ENCODE measurements at places on chromosomes 6 and 20.

DNA sequence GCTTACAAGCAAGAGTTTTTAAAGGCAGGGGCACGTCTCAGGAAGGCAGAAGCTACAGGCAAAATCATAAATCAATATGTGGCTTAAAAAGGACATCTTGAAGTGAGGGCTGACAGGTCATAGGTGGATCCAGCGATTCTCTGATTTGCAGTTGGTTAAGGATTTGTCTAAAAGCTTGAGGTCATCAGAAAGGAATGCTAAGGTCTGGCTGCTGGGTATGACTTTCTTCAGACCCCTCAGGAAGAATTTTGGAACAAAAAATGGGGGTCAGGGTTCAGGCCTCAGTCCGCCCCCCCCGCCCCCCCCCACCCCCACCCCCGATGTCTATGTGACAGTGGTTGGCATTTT, 261.9 kb downstream of the CDH4 start:
- DNase-seq = no peak

GRCh38 chr6:134602123-134602522, 284.2 kb upstream of the SGK1 start:
- DNase-seq = no peak

DNA sequence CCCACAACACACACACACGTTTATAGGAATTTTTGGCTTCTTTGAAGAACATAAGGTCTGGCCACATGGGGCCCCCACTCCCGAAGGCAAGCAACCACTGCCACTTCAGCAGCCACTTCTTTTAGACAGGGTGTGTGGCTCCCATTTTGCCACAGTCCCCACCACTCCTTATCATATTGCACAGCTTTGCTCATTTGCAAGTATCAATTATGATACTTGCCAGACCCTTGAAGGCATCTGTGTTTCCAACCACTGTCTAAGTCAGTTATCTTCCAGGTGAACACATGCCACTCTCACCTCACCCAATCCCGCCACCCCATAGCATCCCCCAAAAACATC, 73.1 kb downstream of the NOL4L start:
- DNase-seq = no peak

DNA sequence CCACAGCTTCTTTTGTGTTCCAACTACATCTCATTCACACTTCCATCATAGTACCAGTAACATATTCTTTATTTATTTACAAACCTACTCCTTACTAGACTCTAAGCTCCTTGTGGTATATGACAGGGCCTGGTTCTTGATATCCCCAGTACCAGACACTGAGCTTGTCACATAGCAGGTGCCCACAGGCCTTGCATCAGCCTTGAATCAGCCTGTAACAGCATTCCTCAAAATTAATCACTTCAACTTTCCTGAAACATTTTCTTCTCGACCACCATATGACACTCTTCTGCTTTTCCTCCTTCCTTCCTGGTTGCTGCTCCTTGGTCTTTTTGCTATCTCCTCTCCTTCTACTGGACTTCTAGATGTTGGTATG, 24.7 kb upstream of the SRPK1 start:
- DNase-seq = no peak

DNA sequence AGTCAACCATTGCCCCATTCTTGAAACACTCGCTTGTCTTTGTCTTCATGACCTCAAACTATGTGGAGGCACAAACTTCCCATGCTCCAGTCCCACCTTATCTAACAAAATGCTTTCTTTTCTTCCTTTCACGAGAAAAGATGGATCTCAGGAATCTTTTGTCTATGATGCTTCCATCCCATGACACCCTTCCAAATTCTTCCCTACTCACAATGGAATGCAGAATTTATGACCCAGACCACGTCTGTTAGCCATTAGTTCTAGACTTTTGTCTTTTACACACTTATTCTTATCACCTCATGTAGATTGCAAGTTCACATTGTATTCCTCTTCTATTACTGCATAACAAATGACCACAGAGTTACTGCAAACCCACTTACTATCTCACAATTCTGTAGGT, 24.2 kb upstream of the LAMP5 start:
- DNase-seq = no peak

DNA sequence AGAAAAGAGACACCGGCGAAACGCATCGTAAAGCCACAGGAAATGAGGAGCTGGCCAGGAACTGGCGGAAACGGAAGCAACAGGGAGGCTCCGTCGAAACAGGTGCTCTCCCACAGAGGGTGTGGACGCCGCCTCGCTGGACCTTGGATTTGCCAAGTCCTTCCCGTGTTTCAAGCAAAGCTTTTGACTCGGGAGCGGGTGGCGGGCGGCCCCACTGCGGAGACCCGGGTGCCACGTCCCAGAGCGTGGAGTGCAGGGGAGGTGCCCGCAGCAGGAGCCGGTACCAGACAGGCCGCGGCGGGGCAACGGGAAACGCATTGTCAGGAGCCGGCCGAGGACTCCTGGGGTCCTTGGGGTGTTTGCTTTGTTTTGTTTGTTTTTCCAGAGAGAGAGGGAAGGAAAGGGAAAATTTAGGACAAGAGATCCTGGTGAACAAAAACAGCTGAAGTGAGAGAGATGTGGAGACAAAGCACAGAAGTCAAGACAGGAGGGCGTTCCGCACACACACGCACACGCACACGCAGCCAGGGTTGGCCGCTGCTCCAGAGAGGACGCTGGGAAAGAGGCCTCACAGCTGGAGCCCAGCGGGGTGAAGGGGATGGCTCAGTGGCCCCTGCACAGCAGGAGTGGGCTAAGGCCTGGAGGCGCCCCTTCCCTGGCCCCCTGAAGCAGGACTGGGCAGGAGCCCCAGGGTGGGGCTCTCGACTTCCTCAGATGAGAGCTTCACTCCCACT, 50.9 kb upstream of the CHRNA4 start:
- no peak for DNase-seq

GRCh38 chr20:39070484-39071231, 108.5 kb downstream of the DHX35 start:
- DNase-seq = no peak

DNA sequence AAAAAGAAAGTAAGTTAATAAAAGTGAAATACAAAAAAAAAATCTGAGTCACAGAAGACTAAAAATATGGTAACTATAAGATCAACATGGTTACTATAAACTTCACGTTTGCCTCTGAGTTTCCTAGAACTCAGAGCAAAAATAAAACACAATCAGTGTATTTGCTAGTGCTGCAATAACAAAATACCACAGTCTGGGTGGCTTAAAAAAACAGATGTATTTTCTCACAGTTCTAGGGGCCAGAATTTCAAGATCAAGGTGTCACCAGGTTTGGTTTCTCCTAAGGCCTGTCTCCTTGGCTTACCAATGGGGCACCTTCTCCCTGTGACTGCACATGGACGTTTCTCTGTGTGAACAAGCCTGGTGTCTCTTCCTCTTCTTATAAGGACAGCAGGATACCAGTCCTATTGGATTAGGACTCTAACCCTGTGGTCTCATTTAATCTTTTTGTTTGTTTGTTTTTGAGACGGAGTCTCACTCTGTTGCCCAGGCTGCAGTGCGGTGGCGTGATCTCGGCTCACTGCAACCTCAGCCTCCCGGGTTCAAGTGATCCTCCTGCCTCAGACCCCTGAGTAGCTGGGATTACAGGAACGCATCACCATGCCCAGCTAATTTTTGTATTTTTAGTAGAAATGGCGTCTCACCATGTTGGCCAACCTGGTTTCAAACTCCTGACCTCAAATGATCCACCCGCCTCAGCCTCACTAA, 104.9 kb upstream of the LOC128125822 start:
- no peak for DNase-seq

DNA sequence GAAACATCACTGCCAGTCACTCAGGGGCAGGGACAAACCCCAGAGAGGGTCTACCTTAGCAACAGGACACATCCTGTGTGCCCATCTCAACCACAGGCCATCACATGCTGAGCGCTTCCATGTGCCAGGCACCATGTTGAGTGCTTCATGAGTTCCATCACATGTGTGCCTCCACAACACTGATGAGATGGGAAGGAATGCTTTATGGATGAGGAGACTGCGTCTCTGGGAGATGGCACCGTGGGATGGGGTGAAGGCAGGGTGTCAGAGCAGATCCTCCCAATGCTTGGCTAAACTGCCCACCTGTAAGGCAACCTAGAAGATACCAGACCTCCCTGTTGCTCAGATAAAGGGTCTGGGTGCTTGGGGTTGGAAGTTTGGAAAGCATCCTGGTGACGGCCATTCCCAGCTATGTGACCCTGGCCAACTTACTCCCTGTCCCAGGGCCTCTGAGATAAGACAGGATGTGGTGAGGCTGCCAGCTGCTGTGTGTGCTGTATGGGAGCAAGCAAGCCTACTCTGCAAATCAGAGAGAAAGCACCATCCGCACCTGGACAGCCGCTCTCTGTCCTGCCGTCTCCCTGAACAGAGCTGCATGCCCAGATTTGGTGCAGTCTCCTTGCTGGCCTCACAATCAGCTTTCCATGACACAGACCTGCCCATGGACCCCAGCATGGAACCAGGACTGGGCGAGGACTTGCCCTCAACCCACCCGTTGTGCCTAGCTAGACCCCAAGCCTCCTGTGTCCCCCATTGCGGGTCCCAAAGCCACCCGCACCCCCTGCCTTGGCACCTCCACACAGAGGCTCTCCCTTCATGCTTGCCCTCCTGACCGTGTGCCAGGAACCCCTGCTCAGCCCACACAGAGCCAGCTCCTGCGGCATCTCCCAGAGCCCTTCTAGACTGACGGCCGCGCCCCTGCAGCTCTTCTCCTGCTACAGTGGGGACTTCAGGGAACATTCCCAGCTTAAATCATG, 143.7 kb downstream of the SYNDIG1 start:
- no peak for DNase-seq

DNA sequence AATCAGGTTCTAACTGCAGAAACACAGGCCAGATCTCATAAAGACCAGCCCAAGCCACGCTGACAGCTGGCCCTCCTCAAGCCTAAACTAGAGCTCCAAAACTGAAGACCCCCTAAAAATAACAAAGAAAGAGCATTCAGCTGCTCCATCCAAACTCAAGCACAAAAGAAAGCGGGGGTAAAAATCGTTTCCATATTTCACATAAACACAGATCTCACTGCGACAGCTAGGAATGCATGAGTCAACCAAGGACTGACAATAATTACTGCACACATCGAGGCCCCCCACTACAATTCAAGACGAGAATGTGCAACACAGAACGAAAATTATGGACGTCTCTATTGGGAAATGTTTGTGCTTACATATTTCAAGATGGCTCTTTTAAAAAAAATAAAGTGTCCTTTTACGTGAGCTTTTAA, 31.1 kb downstream of the CNKSR3 start:
- DNase-seq = no peak

- DNase-seq = no peak
These were observed 45.0 kb downstream of the TIAM2 start for GRCh38 chr6:155040154-155040553.

DNA sequence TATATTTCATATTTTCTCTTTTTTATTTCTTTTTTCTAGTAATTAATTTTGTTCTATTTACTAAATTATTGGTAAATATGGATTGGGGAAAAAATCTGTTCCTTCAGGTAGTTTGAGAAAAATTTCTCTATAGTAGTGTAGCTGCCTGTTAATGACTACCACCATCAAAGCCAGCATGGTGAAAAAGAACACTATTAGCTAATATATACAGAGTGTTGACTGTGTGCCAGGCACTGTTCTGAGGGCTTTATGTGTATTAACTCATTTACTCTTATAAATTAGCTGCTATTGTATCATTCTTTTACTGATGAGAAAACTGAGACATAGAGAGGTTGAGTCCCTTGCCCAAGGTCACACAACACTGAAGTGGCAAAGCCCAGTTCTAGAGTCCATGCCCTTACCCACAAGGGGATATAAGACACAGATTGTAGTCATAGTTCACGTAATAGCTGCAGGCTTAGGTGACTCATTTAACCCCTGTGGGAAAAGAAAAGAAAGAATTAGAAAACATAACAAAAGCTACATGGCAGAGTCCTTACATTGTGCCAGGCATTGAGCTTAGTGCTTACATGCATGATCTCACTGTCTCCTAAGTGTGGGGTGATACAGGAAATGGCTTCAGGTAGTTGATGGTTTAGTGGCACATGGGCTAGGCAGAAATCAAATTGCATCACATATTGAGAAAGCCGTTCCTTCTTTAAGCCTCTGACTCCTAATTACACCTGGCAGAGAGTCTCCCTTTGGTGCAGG, 12.2 kb upstream of the AKIRIN2 start:
- DNase-seq = no peak

DNA sequence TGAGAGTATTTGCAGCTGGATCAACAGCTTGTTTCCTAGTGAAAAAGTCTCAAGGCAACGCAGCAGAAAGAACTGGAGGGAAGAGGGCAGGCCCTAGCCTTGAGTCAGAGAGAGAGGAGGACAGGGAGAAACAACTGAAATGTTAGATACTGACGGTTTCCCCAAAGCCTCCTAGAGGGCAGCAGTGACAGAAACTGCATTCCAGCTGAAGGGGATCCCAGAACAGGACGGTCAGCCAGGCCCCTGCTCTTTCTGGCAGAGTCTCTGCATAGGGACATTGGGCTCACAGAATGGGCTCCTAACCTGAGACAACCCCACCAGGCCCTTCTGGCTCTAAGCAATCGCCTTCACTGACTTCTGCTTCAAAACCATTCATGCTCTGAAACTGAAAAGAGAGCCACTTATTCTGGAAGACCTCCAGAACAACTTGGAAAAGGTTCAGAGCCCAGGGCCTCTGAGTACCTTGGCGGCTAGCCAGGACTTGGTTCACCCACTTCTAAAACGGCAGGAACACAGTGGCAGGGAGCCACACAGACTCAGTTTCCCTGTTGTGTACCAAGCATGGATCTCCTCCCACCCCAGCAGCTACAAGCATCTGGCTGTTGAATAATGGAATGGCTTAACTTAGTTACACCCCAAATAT, 72.9 kb downstream of the PSMB1 start:
- DNase-seq = no peak

DNA sequence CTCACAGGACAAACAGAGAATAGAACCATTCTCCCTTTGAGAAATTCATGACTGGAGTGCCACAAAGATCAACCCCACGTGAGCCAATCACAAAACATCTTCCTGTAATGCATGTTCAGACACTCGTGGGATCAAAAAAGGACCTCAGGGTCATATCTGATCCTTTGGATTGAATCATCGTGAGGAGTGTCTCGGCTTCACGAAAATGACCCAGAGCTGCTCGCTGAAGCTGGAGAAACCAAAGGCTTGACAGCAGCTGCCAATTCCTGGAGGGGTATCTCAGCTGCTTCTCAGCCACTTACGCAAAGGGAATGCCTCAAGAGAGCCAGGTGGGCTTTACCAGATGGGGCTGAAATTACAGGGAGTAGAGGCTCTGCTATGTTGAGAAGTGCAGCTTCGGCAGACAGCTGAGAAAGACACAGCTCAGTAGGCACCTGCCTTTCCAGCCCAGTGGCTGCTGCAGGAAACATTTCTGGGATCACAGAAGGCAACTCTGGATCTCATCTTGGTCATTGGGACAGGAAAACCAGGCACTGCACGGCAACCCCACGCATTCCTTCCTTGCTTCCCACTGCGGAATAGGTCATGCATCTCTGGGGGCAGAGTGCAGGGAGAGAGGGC, 813.1 kb downstream of the KIF16B start:
- DNase-seq = no peak

GRCh38 chr20:23340524-23340923, 10.1 kb upstream of the NXT1 start:
- DNase-seq = no peak

DNA sequence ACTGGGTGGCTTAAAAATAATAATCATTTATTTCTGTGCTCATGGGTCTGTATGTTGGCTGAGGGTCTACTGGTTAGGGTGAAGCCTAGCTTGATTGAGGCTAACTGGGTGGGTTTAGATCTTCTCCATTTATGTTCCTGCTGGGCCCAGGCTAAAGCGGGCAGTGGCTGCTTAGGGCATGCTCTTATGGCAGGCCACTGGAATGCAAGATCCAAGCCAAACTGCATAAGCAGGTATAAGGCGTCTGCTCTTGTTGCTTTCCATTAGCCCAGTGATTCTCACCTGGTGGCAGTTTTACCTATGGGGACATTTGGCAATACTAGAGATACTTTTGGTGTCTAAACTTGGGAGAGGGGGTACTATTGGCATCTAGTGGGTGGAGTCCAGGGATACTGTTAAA, 44.5 kb downstream of the QKI start:
- DNase-seq = no peak
